Hepatocyte (in vitro differentiated cells): ENCODE measurements at places on chromosomes 4 and X.
A peak's percentile ranks its signal among the peaks of the same experiment; 100 is the strongest.

GRCh38 chr4:61950625-61951024 lies 750.5 kb downstream of the ADGRL3 start:
- no peak for DNase-seq
- no peak overlapping the region for H3K27ac ChIP-seq
- no peaks in the 10 kb centered on the region for H3K4me1 ChIP-seq

- H3K4me3 ChIP-seq, result no peak overlapping the region
- no peaks in the 10 kb centered on the region for H3K36me3 ChIP-seq
- H3K27ac ChIP-seq, result no peak overlapping the region
- DNase-seq, result no peak
These were observed 78.7 kb upstream of the MSX1 start for GRCh38 chr4:4780729-4781244.

GRCh38 chr4:13647031-13647430 lies 19.5 kb upstream of the BOD1L1 start:
- peaks cover 7% of the 10 kb centered on the region for H3K27me3 ChIP-seq
- H3K4me1 ChIP-seq, result no peaks in the 10 kb centered on the region
- no peaks in the 10 kb centered on the region for H3K36me3 ChIP-seq

GRCh38 chr4:152663203-152664066 lies 16.4 kb downstream of the TMEM154 start:
- no peak overlapping the region for H3K27ac ChIP-seq
- no peak overlapping the region for H3K4me3 ChIP-seq
- DNase-seq, result no peak

GRCh38 chr4:100345585-100345984 lies 155.3 kb upstream of the DDIT4L start:
- no peak overlapping the region for H3K4me3 ChIP-seq
- H3K27me3 ChIP-seq, result no peaks in the 10 kb centered on the region
- H3K4me1 ChIP-seq, result no peaks in the 10 kb centered on the region
- no peak overlapping the region for H3K27ac ChIP-seq
- H3K36me3 ChIP-seq, result no peaks in the 10 kb centered on the region
- no peak for DNase-seq

DNA sequence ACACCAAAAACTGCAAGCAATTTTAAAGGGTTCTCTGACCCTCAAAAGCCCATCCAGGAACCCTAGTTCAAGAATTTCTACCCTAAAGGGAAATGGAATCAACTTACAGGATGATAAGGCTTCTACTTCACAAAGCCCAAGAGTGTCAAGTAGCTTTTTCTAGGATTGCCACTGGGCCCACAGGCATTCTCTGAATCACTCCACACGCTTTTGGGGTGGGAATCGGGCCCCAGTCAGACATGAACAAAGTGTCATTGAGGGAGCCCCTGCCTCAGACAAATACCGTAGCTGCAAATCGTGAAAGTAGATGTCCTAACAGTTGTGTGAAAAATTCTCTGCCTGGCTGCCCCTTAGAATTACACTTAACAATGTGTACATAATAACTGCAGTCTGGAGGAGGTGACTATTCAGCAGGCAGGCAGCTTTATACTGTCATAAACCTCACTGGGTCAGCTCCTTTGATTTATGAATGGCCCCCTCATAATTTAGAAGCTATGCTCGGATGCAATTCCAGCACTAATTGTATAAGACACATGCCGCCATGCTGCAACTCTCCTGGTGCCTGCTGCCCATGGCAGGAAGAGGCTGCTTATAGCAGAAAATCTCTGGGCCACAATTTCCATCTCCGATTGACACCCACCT lies 36.7 kb downstream of the CHRDL1 start:
- no peak overlapping the region for H3K27ac ChIP-seq
- no peaks in the 10 kb centered on the region for H3K27me3 ChIP-seq
- no peaks in the 10 kb centered on the region for H3K36me3 ChIP-seq
- DNase-seq, result no peak
- H3K4me1 ChIP-seq, result no peaks in the 10 kb centered on the region

DNA sequence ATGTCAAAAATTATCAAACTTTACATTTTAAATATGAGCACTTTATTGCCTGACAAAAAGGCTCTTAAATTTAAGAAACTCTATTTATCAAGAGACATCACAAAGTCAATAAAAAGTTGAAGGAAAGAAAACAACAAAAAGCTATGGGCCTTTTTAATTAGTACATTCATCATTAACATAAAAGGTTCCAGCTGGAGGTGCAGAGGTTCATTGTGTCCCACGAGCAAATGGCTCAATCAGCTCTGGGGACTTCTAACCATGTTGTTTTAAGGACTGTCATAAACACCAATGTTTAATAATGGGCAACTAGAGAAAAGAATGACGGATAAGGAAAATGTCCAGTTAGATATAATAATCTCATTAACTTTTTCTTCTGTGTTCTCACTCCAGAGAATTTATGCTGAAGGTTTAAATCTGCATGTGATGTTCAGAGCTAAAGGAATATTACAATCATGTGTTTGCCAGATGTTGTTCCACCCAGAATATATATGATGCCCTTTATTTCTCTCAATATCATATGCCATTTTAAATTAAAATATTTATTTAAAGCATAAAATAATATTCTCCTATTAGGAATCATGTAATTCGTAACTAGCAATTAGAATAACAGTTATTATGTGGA lies 840.3 kb upstream of the ADGRL3 start:
- no peaks in the 10 kb centered on the region for H3K4me1 ChIP-seq
- no peaks in the 10 kb centered on the region for H3K36me3 ChIP-seq
- no peak overlapping the region for H3K27ac ChIP-seq
- no peak for DNase-seq
- no peak overlapping the region for H3K4me3 ChIP-seq

DNA sequence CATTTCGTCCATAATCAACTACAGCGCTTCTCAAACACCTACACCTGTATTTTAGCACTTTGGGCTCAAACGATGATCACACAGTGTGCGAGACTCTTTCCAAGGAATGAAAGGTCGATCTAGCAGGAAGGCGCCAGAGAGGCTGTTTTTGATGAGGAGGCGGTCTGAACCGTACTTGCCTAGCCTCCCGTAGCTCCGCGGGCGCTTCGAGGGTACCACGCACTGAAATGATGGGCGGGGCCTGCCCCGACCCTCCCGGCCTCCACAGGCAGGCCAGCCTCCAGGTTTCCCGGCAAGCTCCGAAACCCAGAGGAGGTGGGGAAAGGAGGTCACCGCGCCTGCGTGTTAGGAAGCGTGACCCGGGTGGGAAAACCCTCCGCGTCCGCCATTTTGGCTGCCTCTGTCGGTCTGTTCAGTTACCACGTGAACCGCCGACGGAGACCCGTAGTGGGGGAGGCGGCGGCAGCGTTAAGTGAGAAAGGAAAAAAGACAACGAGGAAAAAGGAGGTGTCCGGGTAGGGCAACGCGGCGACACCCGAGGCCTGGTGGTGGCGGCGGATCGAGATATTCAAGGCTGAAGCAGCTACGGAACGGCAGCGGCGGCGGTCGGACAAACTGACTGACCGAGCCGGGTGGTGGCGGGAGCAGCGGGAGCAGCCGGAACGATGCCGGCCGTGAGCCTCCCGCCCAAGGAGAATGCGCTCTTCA lies at the start of gene NAA15:
NAA15 (plus strand) TSS at position 393 of the 708 bp plus-strand sequence; CDS start at position 666, 273 bp downstream.
- H3K4me3 ChIP-seq, result peak within 1 kb of the TSS; percentile 86
- H3K4me1 ChIP-seq, result peaks cover 13% of the 10 kb centered on the region
- H3K36me3 ChIP-seq, result no peaks in the 10 kb centered on the region
- DNase-seq, result peak; percentile 99
- peak within 1 kb of the TSS; percentile 96 for H3K27ac ChIP-seq
- no peaks in the 10 kb centered on the region for H3K27me3 ChIP-seq

GRCh38 chr4:93788712-93789111 lies 39.8 kb upstream of the ATOH1 start:
- H3K4me3 ChIP-seq, result no peak overlapping the region
- DNase-seq, result peak; percentile 53
- H3K36me3 ChIP-seq, result no peaks in the 10 kb centered on the region
- H3K27ac ChIP-seq, result no peak overlapping the region
- no peaks in the 10 kb centered on the region for H3K27me3 ChIP-seq

GRCh38 chr4:80126435-80126834 lies 53.4 kb upstream of the ANTXR2 start:
- no peaks in the 10 kb centered on the region for H3K4me1 ChIP-seq
- H3K27me3 ChIP-seq, result peaks cover 5% of the 10 kb centered on the region
- no peak for DNase-seq
- H3K36me3 ChIP-seq, result no peaks in the 10 kb centered on the region

GRCh38 chrX:45353456-45353855 lies 152.8 kb upstream of the DIPK2B start:
- no peak overlapping the region for H3K27ac ChIP-seq
- H3K27me3 ChIP-seq, result no peaks in the 10 kb centered on the region
- H3K4me1 ChIP-seq, result no peaks in the 10 kb centered on the region
- no peak for DNase-seq
- no peaks in the 10 kb centered on the region for H3K36me3 ChIP-seq
- H3K4me3 ChIP-seq, result no peak overlapping the region

- H3K4me3 ChIP-seq, result no peak overlapping the region
- H3K36me3 ChIP-seq, result no peaks in the 10 kb centered on the region
- no peak overlapping the region for H3K27ac ChIP-seq
These were observed 22.3 kb downstream of the COL4A6 start for GRCh38 chrX:108415891-108416290.

GRCh38 chrX:2928191-2928582 lies 952 bp downstream of the ARSD start:
- H3K27me3 ChIP-seq, result no peaks in the 10 kb centered on the region
- H3K4me3 ChIP-seq, result peak overlapping the region; percentile 18
- DNase-seq, result no peak
- peak overlapping the region; percentile 100 for H3K27ac ChIP-seq

GRCh38 chr4:124631760-124632159 lies 80.8 kb downstream of the ANKRD50 start:
- no peaks in the 10 kb centered on the region for H3K4me1 ChIP-seq
- H3K27ac ChIP-seq, result peak overlapping the region; percentile 38
- H3K36me3 ChIP-seq, result no peaks in the 10 kb centered on the region
- no peak overlapping the region for H3K4me3 ChIP-seq
- peak; percentile 89 for DNase-seq

- no peak overlapping the region for H3K4me3 ChIP-seq
- H3K36me3 ChIP-seq, result no peaks in the 10 kb centered on the region
- H3K27me3 ChIP-seq, result no peaks in the 10 kb centered on the region
- no peak overlapping the region for H3K27ac ChIP-seq
- H3K4me1 ChIP-seq, result no peaks in the 10 kb centered on the region
These were observed 128.2 kb downstream of the ANAPC10 start for GRCh38 chr4:144969821-144970220.

GRCh38 chr4:15159477-15160019 lies 157.3 kb downstream of the CPEB2 start:
- no peak for DNase-seq
- H3K27me3 ChIP-seq, result no peaks in the 10 kb centered on the region
- no peak overlapping the region for H3K27ac ChIP-seq
- no peaks in the 10 kb centered on the region for H3K36me3 ChIP-seq

- H3K27ac ChIP-seq, result no peak overlapping the region
- H3K4me1 ChIP-seq, result no peaks in the 10 kb centered on the region
- no peak for DNase-seq
- no peak overlapping the region for H3K4me3 ChIP-seq
These were observed 99.9 kb downstream of the NHS start for GRCh38 chrX:17474892-17475291.

DNA sequence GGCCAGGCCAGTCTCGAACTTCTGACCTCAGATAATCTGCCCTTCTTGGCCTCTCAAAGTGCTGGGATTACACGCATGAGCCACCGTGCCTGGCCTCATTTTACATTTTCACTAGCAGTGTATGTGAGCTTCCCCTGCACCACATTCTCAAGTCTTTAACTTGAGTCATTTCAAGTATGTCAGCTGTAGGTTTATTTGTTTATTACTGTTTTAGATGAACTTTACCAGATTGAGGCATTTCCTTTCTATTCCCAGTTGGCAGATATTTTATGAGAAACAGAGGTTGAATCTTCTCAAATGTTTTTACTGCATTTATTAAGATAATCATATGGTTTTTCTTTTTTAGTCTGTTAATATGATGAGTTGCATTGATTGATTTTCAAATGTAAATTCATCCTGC lies 114.6 kb upstream of the SH3RF1 start:
- no peak for DNase-seq
- H3K27me3 ChIP-seq, result no peaks in the 10 kb centered on the region
- no peaks in the 10 kb centered on the region for H3K36me3 ChIP-seq
- H3K4me1 ChIP-seq, result no peaks in the 10 kb centered on the region
- H3K4me3 ChIP-seq, result no peak overlapping the region

DNA sequence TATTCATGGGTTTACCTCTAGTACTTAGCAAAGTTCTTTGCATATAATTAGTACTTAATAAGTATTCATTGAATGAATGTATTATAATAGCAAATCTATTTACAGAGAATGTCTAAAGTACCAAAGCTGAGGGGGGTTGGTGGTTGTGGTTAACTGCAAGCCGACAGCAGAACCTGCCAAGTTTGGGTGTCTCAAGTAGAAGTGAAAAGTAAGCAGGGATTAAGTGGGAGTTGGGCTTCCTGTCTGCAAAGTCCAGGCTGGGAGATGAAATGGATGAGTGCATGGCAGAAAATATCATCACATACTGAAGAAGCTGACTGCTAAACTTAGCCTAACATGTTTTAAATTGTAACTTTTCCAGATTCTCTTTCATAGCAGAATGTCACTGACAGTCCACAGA lies 169.6 kb downstream of the CAMK2D start:
- H3K27me3 ChIP-seq, result no peaks in the 10 kb centered on the region
- no peak overlapping the region for H3K4me3 ChIP-seq
- no peaks in the 10 kb centered on the region for H3K4me1 ChIP-seq
- H3K27ac ChIP-seq, result no peak overlapping the region
- no peak for DNase-seq

GRCh38 chrX:50853399-50853798 lies 39.4 kb upstream of the SHROOM4 start:
- no peaks in the 10 kb centered on the region for H3K4me1 ChIP-seq
- no peaks in the 10 kb centered on the region for H3K27me3 ChIP-seq
- no peak overlapping the region for H3K4me3 ChIP-seq
- no peak overlapping the region for H3K27ac ChIP-seq
- H3K36me3 ChIP-seq, result no peaks in the 10 kb centered on the region

DNA sequence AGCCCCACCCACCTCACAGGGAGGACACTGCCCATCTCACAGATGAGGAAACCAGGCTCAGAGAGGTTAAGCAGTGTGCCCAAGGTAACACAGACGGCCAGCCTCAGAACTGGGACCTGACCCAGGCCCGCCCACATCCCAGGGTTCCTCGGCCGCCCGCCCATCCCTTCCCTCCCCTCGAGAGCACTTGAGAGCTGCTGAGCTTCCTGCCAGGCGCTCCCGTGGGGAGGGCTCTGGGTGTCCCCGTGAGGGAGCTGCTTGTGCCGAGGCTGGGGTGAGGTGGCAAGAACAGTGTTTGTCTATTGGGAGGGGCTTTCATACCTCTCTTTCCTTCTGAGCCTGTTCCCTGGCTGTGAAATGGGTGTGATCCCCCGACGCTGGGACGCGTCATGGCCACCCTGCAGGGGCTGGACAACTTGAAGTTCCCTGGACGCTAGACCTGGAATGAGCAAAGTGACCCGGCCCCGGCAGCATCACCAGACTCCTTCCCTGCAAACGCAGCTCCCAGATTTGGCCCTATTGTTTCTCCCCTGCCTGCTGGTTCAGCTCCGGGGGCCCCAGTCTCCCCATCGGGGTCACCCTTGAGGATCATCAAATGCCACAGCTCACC lies 204.9 kb downstream of the AFAP1 start:
- no peaks in the 10 kb centered on the region for H3K27me3 ChIP-seq
- H3K4me1 ChIP-seq, result no peaks in the 10 kb centered on the region
- no peak overlapping the region for H3K27ac ChIP-seq
- H3K4me3 ChIP-seq, result no peak overlapping the region
- DNase-seq, result no peak
